ENCODE measurements at places on chromosomes 7 and 10.

GRCh38 chr10:70158113-70158512 lies 11.6 kb upstream of the TYSND1 start:
- DNase-seq: no peak

DNA sequence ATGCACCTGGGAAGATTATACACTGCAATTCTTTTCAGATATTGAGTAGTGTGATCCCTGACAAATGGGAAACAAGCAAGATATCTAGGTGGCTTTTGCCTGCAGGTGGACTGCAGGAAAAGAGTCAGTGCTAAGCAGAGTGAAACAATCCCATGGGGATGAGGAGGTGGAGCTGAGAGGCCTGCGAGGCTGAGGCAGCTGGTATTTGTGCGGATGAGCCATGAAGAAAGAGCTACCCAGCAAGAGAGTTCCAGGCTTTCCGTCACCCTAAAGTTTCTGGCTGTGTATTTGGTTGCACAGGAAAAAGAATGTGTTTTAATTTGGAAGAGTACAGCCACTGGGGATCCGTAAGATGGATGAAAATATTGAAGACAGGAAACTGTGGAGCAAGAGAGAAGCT lies 714.1 kb upstream of the COBL start:
- DNase-seq: no peak

DNA sequence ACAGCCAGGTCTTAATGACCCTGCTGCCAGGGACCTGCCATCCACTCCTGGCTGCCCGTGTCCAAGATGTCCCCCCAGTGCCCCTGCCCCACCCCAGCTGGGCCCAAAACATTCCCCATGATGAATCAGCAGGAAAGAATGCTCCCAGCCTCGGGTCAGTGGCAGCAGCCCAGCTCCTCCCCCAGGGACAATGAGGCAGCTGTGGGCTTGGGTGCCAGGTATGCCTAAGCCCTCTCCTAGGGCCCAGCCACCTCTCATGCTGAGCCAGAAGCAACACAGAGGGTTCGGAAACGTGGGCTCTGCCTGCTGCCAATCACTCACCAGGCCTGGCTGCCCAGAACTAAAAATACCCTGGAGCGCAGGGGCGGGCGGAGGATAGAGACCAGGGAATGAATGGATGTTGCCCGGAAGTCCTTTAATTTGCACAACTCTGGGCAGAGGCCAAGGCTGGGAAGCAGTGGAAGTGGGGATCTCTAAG lies 1.5 kb upstream of the LOXL4 start:
- peak; percentile 60 for DNase-seq

GRCh38 chr10:28721318-28721951 lies 44.1 kb downstream of the BAMBI start:
- no peak for DNase-seq

- DNase-seq: peak; percentile 86
Measured at GRCh38 chr10:17923728-17924127, 28.0 kb upstream of the SLC39A12 start.

All from GM04503 (cell line).